CD4-positive, CD25-positive, alpha-beta regulatory T cell (primary cell): ENCODE measurements at places on chromosomes 2 and 18.

GRCh38 chr2:101805152-101806088 lies 107.9 kb downstream of the MAP4K4 start:
- no peak for DNase-seq

GRCh38 chr2:26811791-26812694 lies 26.2 kb downstream of the CENPA start:
- DNase-seq: no peak

GRCh38 chr18:63775166-63775730 lies at the start of gene SERPINB7:
SERPINB7 (plus strand) TSS chr18:63775418; CDS start chr18:63782373, 6,955 bp downstream.
- no peak for DNase-seq

DNA sequence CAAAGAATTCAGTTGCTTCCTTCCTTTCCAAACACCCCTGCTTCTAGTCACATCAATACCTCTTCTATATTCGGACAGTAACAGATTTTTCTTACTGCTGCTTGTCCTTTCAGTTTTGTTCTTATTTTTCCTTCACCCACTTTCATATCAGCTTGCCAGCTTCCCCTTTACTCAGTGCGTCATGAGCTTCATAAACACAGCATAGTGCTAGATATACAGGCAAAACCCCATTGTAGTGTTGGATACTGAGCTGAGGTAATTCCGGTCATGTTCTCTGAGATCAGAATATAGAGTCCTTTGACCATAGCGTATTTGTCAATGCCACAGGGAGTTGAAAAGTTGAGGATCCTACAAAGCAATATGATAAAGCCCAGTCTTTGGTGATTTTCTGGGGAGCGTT lies 2.4 kb downstream of the FARP2 start:
- no peak for DNase-seq

DNA sequence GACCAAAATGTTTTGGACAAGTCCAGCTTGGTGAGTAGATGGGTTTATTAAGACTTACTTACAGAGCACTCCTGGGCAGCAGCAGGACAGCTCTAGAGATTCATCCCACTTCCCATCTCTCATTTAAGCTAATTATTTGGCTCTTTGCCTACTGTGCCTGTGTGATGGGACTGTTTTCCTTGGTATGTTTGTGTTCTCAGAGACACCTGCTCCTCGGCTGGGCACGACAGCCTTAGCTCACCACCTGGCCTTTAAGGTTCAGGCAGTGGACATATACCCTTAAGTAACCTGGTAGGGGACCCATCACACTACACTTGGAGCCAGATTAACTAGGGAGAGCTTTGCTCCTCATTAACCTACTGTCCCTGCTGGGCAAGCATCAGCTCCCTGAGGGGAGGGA lies 41.7 kb upstream of the EFEMP1 start:
- DNase-seq: no peak

DNA sequence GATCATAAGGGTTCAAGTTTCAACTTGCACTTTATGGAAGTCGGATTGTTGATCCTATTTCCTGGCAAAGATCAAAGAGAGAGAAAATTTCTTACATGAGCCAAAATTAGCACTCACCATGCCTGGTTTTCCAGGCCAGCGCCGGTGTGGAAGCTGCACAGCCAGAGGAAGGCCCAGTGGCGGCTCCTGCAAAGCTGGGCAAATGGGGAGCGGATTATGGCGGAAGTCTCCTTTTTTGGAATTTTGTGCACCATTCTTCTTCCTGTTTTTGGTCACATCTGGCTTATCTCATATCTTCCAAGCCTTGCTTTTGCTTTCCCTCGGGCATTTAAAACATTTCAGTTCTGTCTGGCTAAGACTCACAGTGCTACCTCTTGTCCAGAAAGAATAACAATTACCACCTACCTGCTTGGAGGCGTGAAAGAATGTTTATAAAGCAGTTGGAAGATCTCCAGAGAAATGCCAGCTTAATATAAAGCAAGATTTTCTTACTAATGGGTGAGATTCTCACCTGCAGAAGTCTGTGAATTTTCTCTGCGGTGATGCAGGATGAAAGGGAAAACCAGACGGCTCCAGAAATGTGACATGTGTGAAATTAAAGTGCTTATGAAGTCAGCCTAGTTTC lies 94.3 kb downstream of the ASAP2 start:
- DNase-seq: no peak

GRCh38 chr2:84884449-84884848 lies 3.6 kb upstream of the TRABD2A start:
- no peak for DNase-seq

DNA sequence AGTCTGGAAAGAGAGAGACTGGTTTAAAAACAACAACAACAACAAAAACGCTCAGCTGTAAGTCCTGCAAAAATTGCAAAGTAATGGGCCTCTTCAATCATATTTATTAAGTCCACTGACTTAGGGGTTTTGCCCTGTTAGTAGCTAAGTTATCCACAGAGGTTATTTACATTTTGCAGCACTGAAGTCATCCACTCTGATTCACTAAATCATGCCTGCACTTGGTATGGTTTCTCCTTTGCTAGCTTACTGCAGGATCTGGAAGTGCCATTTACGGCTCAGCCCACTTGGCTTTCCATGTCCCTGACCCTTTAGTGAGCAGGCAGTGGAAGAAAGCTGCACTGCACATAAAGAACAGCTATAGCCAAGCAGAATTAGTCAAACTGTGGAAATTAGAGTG lies 484.4 kb downstream of the NRXN1 start:
- DNase-seq: no peak

GRCh38 chr2:13002536-13003331 lies 286.0 kb downstream of the TRIB2 start:
- no peak for DNase-seq

DNA sequence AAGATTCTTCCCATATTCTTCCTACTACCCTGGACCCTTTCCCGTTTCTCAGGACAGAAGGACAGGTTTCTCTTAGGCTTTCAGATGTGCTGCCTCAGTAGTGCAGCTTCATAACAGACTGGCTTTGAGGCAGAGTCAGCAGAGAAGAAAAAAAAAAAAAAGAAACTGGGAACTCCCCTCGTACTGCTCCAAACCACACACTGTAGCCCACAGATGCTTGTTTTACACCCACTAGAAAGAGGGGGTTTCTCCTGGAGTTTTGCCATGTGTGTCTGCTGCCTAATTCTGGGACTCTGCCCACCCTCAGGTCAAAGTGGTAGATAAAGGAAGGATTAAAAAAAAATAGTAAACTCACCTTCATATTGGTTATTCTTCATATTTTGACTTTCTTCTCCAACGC lies 95.9 kb downstream of the NCOA1 start:
- peak; percentile 3 for DNase-seq

DNA sequence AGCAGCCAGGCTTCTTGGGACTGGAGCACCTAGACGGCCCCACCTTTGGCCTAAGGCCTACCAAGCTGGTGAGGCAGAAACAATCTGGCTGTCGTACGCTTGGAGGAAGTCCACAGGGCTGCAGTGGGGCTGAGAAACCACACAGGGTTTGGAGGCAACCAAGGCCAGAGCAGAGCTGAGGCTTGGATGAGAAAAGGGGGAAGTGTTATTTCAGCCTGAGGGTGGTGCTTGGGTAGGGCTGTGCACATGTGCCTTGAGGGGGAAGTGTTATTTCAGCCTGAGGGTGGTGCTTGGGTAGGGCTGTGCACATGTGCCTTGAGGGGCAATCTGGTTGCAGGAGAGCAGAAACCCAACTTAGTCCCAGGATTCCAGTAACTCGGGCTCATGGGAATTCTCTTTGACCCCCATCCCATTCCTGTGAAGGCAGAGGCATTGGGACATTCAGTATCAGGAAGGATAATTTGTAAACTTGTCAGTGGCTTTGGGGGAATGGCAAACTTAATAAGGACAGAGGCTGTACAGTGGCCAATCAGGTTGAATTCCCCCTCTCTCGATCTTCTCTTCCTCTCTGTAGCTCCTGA lies 971 bp upstream of the FBXO41 start:
- no peak for DNase-seq
